Uterus (tissue), 4 donors: ENCODE measurements at places on chromosomes 11 and 22. TPM values are rescaled to one million over a fixed set of nuclear protein-coding genes. Genes with fewer than 3 reads are reported as not detected.

SERHL2 gene
- 9.9 TPM for total RNA-seq

SEC14L6 gene
- 4.8 TPM for total RNA-seq

OR51B5 gene
- not detected for total RNA-seq

TRMT2A gene
- total RNA-seq, result 30.9 TPM

DNA sequence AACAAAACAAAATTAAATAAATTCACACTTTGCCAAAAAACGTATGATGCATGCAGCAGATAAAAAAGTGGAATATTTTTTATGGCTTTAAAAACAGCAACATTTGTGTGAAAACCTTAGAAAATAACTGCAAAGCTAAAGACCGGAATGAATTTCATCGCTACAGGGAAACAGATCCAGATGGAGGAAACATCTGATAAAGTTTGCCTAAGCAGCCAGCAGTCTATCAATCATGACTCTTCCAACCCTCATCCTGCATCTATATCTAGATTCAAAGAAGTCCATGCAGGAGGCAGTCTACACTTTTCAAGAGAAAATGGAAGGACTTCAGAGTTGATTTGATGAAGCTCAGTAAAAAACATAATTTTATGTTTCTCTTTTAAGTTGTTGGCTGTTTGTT is 126.8 kb downstream of the SWAP70 start:
- peaks cover 4% of the 10 kb centered on the region for H3K4me1 ChIP-seq
- DNase-seq, result no peak
- no peaks in the 10 kb centered on the region for H3K36me3 ChIP-seq
- no peaks in the 10 kb centered on the region for H3K27me3 ChIP-seq
- H3K4me3 ChIP-seq, result no peak overlapping the region

GRCh38 chr11:16820324-16821092 is 82.1 kb downstream of the C11orf58 start:
- no peaks in the 10 kb centered on the region for H3K4me1 ChIP-seq
- peak; percentile 54 for DNase-seq
- no peak overlapping the region for H3K4me3 ChIP-seq
- no peaks in the 10 kb centered on the region for H3K27me3 ChIP-seq

DNA sequence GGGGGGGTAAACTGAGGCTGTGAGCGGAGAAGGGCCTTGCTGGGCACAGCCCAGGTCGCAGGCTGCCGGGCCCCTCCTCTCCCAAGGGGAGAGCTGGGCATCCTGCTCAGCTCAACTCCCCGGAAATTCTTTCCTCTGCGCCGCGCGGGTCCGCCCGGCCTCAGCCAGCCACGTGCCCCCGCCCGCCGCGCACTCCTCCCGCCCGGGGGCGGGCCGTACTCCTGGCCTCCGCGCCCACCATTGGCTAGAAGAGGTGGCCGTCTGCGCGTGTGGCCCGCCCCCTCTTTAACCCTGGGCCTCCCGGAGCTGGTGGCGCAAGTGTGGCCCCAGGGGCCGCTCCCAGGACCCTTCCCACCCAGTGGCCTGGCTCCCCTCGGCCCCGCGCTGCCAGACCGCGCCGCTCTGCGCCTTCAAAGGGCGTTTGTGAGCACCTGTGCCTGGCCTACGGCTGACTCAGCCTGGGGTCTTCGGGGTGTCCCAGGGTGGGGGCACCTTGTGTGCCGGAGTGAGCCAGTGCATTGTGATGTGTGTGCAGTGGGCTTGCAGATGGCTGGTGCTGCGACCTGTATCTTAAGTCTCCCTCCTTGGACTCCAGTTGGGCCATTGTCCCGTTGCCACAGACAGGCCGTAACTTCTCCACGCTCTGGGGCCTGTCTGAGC is 2.0 kb downstream of the MRGPRF start:
- H3K27ac ChIP-seq, result peak overlapping the region; percentile 99
- H3K27me3 ChIP-seq, result no peaks in the 10 kb centered on the region
- peaks cover 22% of the 10 kb centered on the region for H3K4me1 ChIP-seq
- no peaks in the 10 kb centered on the region for H3K36me3 ChIP-seq

- DNase-seq, result no peak
- H3K4me1 ChIP-seq, result no peaks in the 10 kb centered on the region
- no peaks in the 10 kb centered on the region for H3K36me3 ChIP-seq
Observed at GRCh38 chr11:76918941-76919386, 58.2 kb downstream of the ACER3 start.

- no peak overlapping the region for H3K27ac ChIP-seq
- no peak for DNase-seq
- H3K27me3 ChIP-seq, result no peaks in the 10 kb centered on the region
- H3K4me1 ChIP-seq, result no peaks in the 10 kb centered on the region
- no peaks in the 10 kb centered on the region for H3K36me3 ChIP-seq
Observed at GRCh38 chr11:116352881-116353280, 419.9 kb downstream of the BUD13 start.

DNA sequence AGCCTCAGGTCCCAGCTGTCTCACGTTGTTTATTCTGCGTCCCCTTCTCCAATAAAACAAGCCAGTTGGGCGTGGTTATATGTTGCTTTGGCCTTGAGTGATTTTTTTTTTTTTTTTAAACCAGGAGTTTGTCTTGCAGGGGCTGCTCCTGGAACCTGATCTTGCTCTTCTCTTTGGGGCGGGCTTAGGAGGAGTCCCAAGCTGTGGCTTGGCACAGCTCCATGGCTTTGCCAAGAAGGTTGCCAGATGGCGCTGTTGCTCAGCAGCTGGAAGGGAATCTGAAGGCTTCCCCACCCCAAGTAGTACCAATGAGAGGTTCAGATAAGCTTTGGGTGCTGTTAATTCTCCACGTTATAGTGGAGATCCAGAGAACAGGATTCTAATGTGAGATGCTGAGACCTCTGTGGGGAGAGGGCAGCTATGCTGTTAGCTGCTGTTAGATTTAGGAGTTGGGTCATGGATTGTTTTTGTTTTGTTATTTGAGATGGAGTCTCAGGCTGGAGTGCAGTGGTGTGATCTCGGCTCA is 2.0 kb upstream of the FERMT3 start:
- H3K27ac ChIP-seq, result peak overlapping the region; percentile 28
- H3K36me3 ChIP-seq, result no peaks in the 10 kb centered on the region
- H3K4me3 ChIP-seq, result no peak overlapping the region
- H3K4me1 ChIP-seq, result no peaks in the 10 kb centered on the region

- no peak for DNase-seq
- no peaks in the 10 kb centered on the region for H3K4me1 ChIP-seq
- H3K36me3 ChIP-seq, result no peaks in the 10 kb centered on the region
Observed at GRCh38 chr22:29299136-29299900, 7.1 kb upstream of the GAS2L1 start.
